Hematopoietic multipotent progenitor cell treated with erythropoietin and hydrocortisone succinate and interleukin-3 and kit ligand, for 4 days (in vitro differentiated cells): ENCODE measurements at places on chromosomes 5 and 9.

GRCh38 chr5:177462021-177462670, 11.3 kb downstream of the DBN1 start:
- DNase-seq = peak; percentile 67

DNA sequence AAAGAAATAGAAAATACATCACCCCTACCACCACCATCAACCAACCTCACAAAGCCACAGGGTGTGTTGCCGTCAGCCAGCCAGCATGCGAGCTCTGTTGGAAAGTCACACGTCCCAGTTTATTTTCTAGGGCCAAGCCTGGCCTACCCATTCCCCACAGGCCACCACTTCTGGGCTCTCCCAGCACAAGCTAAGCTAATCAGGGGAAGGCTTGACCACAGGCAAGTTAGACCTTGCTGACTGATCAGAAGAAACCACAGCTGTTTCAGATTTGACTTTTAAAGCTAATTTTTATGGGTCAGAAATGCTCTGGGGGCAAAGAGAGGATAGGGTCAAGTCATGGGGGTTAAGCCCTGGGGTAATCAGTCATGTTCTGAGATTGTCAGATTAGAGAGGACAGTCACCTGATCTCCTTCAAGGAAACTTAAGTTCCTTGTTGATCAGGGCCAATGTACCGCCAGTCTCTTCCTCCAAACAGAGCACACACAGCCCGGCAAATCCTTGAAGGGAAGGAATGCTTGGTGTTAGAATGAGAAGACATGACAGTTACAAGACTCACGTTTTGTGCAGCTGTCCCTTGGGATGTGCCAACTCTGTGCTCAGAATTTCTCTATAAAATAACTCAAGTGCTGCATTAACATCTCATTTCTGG, 7.6 kb downstream of the SHB start:
- no peak for DNase-seq

GRCh38 chr5:126360467-126360866, 62.7 kb upstream of the GRAMD2B start:
- DNase-seq = no peak

- DNase-seq = no peak
These were observed 119.5 kb upstream of the TRPC7 start for GRCh38 chr5:136484808-136485325.

DNA sequence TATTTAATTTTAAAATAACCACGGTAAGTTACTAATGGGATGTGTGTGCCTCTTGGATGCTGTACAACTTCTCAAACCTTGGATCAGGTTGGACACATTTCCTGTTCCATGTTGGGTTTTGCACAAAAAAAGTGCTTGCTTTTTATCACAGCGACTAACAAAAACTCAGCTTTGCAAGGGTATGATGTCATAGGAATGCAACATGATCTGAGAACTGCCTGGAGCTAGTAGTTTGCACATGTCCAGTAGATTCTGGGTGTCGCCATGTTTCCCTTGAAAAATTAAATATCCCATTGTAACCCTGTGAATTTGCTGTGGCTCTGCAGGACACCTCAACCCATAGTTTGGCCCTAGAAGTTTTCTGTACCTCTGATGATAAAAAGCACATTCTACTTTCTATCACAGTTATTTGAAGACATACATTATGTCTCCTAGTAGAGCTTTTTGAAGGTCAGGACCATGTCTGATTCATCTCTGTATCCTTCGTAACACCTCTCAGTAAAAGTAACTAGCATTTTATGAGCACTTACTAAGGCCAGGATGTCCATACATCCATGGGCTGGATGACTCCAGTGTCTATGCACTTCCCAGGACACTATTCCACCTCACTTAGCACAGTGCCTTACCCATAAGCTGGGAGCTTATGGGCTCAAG, 11.5 kb upstream of the FRMPD1 start:
- DNase-seq = no peak

DNA sequence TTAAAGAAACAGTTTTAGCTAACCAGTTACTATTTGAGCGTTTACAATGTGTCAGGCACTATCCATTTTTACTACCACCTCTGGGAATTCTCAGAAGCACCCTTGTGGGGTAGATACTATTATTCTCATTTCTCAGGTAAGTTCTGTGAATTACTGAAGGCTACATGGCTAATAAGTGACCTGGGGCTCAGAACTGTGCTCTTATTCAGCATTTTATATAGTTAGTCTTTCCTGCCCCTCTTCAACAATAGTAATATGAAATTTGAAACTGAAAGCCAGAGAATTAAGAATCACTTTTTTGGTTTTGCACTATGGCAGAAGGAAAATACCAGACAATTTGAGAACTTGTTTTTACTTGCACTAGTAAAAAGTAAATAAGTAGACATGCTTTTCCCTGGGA, 11.8 kb downstream of the ELL2 start:
- no peak for DNase-seq

DNA sequence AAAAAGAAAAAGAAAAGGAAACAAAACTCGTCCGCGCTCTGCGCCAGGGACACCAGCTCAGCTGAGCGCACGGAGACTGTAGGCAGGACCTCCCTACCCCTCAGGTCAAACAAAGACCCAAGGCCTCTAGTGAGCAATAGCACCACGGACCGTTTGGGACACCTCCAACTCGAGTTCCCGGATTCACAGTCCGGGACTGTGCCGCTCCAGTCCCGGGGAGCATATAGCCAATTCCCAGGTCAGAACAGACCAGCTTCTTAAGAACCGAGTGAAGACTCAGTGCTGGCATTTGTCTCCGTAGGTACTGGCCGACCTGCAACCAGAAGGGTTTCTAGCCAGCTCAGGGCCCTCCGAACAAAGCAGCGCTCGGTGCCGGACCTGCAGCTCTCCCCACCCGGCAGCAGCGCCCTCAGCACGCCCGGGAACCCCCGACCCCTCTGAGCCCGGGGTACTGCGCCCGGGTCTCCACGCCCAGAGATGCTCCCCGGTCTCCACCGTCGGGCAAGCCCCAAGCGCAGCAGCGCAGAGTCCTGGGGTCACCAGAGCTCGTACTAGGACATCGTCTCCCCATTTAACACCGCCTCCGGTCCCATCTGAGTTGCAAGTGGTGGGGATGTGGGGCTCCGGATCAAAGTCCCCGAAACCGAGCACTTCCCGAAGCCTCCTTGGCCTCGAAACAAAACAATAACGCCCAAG, 591 bp downstream of the ABCA1 start:
- DNase-seq = peak; percentile 35

DNA sequence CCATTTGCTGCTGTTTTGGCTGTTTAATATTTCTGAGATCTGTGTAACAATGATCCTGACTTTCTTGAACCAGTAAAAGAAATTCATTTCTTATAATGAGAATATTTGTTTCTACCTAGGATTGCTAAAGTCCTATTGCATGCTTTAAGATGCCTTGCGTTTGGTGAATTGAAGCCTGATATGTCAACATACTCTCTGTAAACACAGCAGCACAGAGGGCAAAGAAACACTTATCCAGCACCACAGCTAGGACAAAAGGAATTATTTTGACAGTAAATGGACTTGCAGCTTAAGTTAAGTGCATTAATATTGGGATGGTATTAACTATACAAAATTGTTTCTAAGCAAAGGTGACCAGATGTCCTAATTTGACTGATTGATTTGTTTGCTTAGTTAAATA, 2031.2 kb upstream of the CDH6 start:
- no peak for DNase-seq

DNA sequence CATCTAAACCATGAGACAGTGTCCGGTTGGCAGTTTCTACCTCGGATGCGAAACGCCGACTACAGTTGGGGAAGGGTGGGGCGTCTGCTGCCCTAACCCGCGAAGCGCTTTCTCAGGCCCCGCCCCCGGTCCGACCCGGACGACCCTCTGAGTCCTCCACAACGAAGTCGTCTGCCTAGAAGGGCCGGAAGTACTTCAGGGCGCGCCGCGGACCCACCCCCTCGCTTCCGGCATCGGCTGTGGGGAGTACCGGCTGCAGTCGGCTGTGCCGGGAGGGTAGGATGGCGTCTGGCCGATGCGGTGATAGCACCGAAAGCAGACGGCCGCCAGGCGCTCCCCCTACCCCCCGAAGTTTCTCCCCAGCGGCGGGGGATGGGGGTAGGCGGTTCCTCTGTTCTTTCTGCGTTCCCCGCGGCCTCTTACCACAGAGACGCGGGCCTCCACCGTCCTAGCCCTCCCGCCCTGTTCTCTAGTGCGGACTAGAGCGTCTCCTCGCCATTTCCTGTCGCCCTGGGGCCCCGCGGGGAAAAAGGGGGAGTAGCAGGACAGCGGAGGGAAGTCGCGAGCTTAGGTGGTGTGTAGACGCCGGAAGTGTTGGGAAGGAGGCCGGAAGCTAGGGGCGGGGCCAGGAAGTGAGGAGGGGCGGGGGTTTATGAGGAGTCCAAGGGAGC, at the start of gene TRIM41:
TSS of gene TRIM41 (plus strand) at position 224 of the 671 bp plus-strand sequence. CDS start 719 bp downstream, outside the sequence.
- DNase-seq = peak; percentile 100

GRCh38 chr5:128109138-128109537, 25.6 kb downstream of the SLC12A2 start:
- no peak for DNase-seq

DNA sequence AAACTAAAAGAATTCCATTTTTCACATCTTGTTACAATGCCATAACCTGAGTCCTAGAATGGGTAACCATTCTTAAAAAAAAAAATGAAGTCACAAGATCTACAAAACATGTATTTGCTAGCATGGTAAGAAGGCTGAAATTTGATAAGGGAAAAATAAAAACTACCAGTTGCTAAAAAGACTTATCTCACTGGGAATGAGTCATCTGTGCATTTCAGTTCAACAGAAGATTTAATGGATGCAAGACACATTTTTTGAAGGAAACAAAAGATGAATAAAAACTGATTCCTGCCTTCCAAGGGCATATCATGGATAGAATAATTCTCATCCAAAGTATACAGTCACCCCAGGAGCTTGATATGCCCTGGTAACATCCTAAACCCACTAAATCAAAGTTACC, 47.2 kb downstream of the SGTB start:
- no peak for DNase-seq

DNA sequence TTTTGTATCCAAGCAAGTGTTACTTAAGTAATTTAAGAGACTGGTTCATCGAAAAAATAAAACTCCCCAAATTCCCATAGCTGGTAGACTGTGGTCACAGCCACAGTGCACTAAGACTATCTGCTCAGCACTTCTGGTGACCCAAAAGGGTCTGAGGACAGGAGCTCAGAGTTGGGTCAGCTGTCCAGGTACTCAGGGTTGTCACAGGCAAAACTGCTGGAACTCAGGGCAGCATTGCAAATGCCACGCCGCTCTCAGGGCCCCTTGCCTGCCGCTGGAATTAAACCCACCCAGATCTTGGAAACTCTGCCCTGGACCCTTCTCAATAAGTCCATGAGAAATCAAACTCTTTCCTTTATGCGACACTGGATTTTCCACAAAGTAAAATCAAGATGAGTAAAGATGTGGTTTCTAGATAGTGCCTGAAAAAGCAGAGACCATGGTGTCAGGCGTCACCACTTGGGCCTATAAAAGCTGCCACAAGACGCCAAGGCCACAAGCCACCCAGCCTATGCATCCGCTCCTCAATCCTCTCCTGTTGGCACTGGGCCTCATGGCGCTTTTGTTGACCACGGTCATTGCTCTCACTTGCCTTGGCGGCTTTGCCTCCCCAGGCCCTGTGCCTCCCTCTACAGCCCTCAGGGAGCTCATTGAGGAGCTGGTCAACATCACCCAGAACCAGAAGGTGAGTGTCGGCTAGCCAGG, at the start of gene IL13:
TSS of gene IL13 (plus strand) at position 498 of the 705 bp plus-strand sequence. CDS start at position 512, 14 bp downstream.
- peak; percentile 44 for DNase-seq

GRCh38 chr9:120366644-120367019, 213.3 kb downstream of the CDK5RAP2 start:
- DNase-seq = no peak

- DNase-seq = no peak
These were observed 31.7 kb upstream of the TUSC1 start for GRCh38 chr9:25709941-25710340.

GRCh38 chr5:59745415-59745863, 148.1 kb downstream of the PDE4D start:
- DNase-seq = no peak

GRCh38 chr5:131994533-131995226, 16.8 kb downstream of the ACSL6 start:
- peak; percentile 92 for DNase-seq

DNA sequence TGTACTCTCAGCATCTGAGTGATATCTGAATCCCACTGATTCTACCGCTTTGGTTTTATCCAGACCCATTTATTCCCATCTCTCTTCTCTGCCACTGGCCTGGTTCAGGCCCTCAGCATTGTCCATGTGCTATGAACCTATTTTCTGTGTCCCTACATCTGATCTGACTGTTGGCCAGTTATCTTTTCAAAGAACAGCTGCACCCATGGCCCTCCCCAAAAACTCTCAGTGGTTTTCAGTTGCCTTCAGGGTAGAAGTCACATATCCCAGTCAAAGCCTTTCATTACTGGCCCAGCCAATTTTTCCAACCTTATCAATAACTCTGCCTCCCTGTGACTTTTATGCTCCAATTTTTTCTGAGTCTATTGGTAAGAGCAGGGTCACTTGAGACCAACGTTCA, 297.0 kb downstream of the TRIM32 start:
- DNase-seq = no peak

- DNase-seq = no peak
These were observed 795.8 kb downstream of the EFNA5 start for GRCh38 chr5:106874974-106875373.

GRCh38 chr5:95152535-95152934, 132.4 kb downstream of the MCTP1 start:
- no peak for DNase-seq

- DNase-seq = no peak
These were observed 6.2 kb upstream of the TIFAB start for GRCh38 chr5:135458356-135458755.

DNA sequence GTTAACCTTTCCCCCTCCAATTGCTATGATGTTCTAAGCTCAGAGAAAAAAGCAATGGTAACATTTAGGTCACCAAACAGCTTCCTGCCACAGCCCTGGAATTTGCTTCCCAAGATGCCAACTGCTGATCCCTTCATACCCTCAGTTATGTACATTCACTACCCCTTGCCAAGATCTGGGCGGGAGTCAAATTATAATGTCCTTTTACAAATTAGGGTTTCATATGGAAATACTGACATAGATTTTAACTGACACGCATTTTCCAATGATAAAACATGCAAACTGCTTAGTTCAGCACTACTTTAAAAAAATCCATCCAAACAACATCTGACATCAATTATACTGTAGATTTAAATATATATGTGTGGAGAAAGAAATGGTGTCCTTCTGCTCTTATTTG, 5.0 kb downstream of the LOX start:
- no peak for DNase-seq
